Pulmonary artery endothelial cell (primary cell): ENCODE measurements at places on chromosomes 7 and 10. TPM values are rescaled to one million over a fixed set of nuclear protein-coding genes. Genes with fewer than 3 reads are reported as not detected.

MOGAT3 gene
- total RNA-seq = not detected in 2 replicates

CDC14C gene
- not detected in 2 replicates for total RNA-seq

ARID5B gene
- 4.6 and 17.0 TPM in 2 replicates for total RNA-seq

FAM25G gene
- total RNA-seq = not detected in 2 replicates

ASB15 gene
- not detected in 2 replicates for total RNA-seq

PLA2G12B gene
- not detected in 2 replicates for total RNA-seq

SH2D4B gene
- total RNA-seq = under 0.01 TPM in 1 of 2 replicates, not detected in the other
